A549 treated with DMSO at 1 μM for 4 hours (cell line): ENCODE measurements at places on chromosomes 3 and 15. TPM values are rescaled to one million over a fixed set of nuclear protein-coding genes. Genes with fewer than 3 reads are reported as not detected.

Gene SLC6A20
- 0.02 to 0.09 TPM (median 0.02 TPM) in 4 of 5 replicates, not detected in the other for total RNA-seq

Gene WDR93
- 0.13 to 0.21 TPM (median 0.19 TPM) in 5 replicates for total RNA-seq

Gene GP5
- 0.03 to 0.07 TPM in 2 of 5 replicates, not detected in the others for total RNA-seq

Gene LINGO1
- total RNA-seq: 7.1 to 12.6 TPM (median 8.4 TPM) in 5 replicates

Gene CD47
- 32.9 to 47.4 TPM (median 43.6 TPM) in 5 replicates for total RNA-seq

Gene KCNAB1
- not detected in 5 replicates for total RNA-seq

Gene LYZL4
- not detected in 5 replicates for total RNA-seq

Gene TOPBP1
- total RNA-seq: 25.9 to 31.2 TPM (median 27.9 TPM) in 5 replicates

Gene TM6SF1
- 0.07 to 0.17 TPM (median 0.13 TPM) in 4 of 5 replicates, not detected in the other for total RNA-seq

Gene GPR62
- total RNA-seq: 0.06 TPM in 1 of 5 replicates, not detected in the others

Gene ITGA11
- 2.9 to 8.7 TPM (median 6.3 TPM) in 5 replicates for total RNA-seq

Gene MASP1
- total RNA-seq: 0.06 TPM in 1 of 5 replicates, not detected in the others

Gene BCL2A1
- 16.7 to 27.1 TPM (median 19.4 TPM) in 5 replicates for total RNA-seq

Gene C3orf70
- 0.01 to 0.03 TPM (median 0.02 TPM) in 3 of 5 replicates, not detected in the others for total RNA-seq

Gene UQCC5
- 52.0 to 85.4 TPM (median 56.0 TPM) in 5 replicates for total RNA-seq

Gene P2RY1
- 0.33 to 0.46 TPM (median 0.45 TPM) in 5 replicates for total RNA-seq

Gene TRIM69
- total RNA-seq: 3.8 to 7.7 TPM (median 6.0 TPM) in 5 replicates

Gene C3orf49
- total RNA-seq: not detected in 5 replicates

Gene DHX36
- 51.9 to 66.9 TPM (median 66.3 TPM) in 5 replicates for total RNA-seq

Gene CYP1A2
- total RNA-seq: not detected in 5 replicates

Gene CFAP44
- 0.73 to 2.6 TPM (median 1.9 TPM) in 5 replicates for total RNA-seq

Gene TMEM212
- not detected in 5 replicates for total RNA-seq

Gene LIPC
- 0.11 to 0.16 TPM in 2 of 5 replicates, not detected in the others for total RNA-seq

Gene ABI3BP
- 1.0 to 4.1 TPM (median 1.7 TPM) in 5 replicates for total RNA-seq

Gene TNFSF10
- total RNA-seq: 0.10 to 0.20 TPM (median 0.13 TPM) in 4 of 5 replicates, not detected in the other

Gene CGNL1
- 1.6 to 2.4 TPM (median 2.0 TPM) in 5 replicates for total RNA-seq

Gene SNTN
- not detected in 5 replicates for total RNA-seq

Gene DLL4
- 0.40 to 0.63 TPM (median 0.51 TPM) in 5 replicates for total RNA-seq

Gene UROC1
- total RNA-seq: not detected in 5 replicates

Gene SERINC4
- total RNA-seq: 0.06 to 0.23 TPM (median 0.12 TPM) in 4 of 5 replicates, not detected in the other

Gene CPNE9
- 0.08 to 0.33 TPM (median 0.15 TPM) in 4 of 5 replicates, not detected in the other for total RNA-seq
